ENCODE measurements at places on chromosomes 5 and 9.

DNA sequence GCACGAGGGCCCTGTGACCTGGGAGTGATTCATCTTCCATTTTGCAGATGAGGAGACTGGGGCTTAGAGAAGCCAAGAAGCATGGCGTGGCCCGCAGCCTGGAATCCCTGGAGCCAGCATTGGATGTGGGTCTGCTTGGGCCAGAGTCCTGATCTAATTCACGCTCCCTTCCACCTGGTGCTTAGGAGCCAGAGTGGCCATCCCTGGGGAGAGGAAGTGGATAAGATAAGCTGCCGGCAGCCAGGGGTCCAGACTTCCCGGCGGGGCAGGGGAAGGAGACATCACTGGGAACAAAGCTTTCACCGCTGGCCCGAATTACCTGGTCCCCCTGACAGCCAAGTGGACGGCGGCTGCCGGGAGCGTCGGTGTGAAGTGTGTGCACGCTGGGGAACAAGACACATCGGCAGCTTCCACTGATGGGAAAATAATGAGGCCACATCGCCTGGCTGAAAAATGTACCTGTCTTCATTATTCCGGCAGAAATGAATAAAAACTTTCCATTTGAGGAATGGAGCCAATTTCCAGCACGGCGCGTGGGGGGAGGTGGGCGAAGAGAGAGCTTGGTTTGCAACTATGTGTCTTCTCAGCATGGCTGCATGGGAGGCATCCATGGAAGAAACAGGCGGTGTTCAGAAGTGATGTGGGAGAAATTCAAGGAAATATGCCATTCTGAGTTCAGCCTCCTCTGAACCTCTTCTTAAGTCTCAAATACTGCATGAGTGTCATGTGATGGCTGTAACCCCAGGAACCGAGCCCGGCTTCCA is 78.5 kb downstream of the OLFM1 start:
- DNase-seq = no peak

DNA sequence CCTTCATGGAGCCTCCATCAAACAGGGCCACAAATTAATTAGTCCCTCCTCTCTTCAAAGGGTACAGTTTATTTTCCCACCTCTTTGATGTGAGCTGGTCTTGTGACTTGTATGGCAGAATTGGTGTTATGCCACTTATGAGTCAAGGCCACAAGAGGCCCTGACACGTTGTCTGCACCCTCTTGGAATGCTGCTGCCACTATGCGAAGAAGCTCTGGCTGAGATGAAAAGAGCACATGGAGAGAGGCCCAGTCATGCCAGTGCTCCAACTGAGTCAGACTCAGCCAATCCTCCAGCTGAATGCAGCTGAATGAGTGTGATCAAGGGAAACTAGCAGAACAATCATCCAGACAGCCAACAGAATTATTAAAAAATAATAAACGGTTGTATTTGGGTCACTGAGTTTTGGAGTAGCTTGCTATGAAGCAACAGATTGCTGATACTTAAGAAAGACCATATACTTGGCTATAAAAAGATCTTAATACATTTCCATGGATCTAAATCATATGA is 128.3 kb downstream of the MARCHF11 start:
- no peak for DNase-seq

GRCh38 chr5:177994561-177995190 is 1.4 kb downstream of the PROP1 start:
- no peak for DNase-seq

- DNase-seq = no peak
Observed at GRCh38 chr5:81860778-81861177, 109.9 kb upstream of the SSBP2 start.

- peak; percentile 75 for DNase-seq
Observed at GRCh38 chr5:5886812-5887486, 464.5 kb downstream of the ICE1 start.

- DNase-seq = no peak
Observed at GRCh38 chr9:34272101-34272541, 56.9 kb downstream of the KIF24 start.

GRCh38 chr9:85522459-85523092 is 219.2 kb downstream of the AGTPBP1 start:
- peak; percentile 23 for DNase-seq

- no peak for DNase-seq
Observed at GRCh38 chr9:103731541-103731940, 362.6 kb upstream of the SMC2 start.

DNA sequence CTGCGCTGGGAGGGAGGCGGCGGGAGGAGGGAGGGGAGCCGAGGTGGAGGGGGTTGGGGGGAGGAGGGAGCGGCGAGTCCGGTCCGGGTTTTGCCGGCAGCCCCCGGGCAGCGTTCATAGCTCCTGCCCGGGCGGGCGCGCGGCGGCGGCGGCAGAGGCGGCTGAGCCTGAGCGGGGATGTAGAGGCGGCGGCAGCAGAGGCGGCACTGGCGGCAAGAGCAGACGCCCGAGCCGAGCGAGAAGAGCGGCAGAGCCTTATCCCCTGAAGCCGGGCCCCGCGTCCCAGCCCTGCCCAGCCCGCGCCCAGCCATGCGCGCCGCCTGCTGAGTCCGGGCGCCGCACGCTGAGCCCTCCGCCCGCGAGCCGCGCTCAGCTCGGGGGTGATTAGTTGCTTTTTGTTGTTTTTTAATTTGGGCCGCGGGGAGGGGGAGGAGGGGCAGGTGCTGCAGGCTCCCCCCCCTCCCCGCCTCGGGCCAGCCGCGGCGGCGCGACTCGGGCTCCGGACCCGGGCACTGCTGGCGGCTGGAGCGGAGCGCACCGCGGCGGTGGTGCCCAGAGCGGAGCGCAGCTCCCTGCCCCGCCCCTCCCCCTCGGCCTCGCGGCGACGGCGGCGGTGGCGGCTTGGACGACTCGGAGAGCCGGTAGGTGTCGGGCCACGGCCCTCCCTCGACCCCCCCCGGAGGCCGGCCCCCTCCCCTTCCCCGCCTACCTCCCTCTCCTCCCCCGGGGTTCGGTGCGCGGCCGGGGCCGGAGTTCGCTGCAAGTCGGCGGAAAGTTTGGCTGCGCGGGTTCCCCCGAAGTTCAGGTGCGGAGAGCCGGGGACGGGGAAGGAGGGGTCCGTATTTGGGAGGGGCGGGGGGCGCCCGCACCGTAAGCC is at the start of gene CXXC5:
TSS of gene CXXC5 (plus strand) at position 145 of the 877 bp plus-strand sequence. CDS start 32,175 bp downstream, outside the sequence.
- DNase-seq = peak; percentile 92

- DNase-seq = no peak
Observed at GRCh38 chr9:22449719-22450118, 3.1 kb downstream of the DMRTA1 start.

GRCh38 chr9:137975936-137976565 is 98.5 kb downstream of the CACNA1B start:
- no peak for DNase-seq

GRCh38 chr5:38134810-38135209 is 123.5 kb upstream of the EGFLAM start:
- DNase-seq = no peak

DNA sequence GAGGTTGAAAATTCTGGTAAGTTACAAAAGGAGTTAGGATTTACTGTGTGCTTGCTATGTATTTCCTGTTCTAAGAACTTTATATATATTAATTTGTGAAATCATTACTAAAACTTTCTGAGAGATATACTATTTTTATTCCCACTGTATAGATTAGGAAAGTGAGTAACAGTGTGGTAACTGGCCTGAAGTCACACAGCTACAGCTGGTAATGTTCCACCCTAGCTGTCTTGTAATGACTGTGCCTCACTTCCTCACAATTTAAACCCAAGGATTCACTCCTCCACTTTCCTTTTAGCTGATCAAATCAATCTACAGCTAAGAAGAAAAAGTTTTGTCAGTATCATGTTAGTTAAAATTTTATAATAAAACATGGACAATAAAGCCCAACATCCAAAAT is 278.8 kb downstream of the GAS1 start:
- DNase-seq = no peak

- no peak for DNase-seq
Observed at GRCh38 chr9:127143920-127144465, 21.6 kb upstream of the ANGPTL2 start.

- DNase-seq = no peak
Observed at GRCh38 chr9:4640027-4640426, 22.1 kb upstream of the PLPP6 start.

- DNase-seq = no peak
Observed at GRCh38 chr5:74938250-74938933, 72.2 kb upstream of the FAM169A start.

GRCh38 chr5:119321569-119322311 is 34.1 kb upstream of the TNFAIP8 start:
- no peak for DNase-seq

- peak; percentile 75 for DNase-seq
Observed at GRCh38 chr9:131739959-131740648, at the start of gene RAPGEF1. Gene RAPGEF1, minus strand, starts transcription at chr9:131740076. Its CDS starts 246 bp downstream, at chr9:131739830.

DNA sequence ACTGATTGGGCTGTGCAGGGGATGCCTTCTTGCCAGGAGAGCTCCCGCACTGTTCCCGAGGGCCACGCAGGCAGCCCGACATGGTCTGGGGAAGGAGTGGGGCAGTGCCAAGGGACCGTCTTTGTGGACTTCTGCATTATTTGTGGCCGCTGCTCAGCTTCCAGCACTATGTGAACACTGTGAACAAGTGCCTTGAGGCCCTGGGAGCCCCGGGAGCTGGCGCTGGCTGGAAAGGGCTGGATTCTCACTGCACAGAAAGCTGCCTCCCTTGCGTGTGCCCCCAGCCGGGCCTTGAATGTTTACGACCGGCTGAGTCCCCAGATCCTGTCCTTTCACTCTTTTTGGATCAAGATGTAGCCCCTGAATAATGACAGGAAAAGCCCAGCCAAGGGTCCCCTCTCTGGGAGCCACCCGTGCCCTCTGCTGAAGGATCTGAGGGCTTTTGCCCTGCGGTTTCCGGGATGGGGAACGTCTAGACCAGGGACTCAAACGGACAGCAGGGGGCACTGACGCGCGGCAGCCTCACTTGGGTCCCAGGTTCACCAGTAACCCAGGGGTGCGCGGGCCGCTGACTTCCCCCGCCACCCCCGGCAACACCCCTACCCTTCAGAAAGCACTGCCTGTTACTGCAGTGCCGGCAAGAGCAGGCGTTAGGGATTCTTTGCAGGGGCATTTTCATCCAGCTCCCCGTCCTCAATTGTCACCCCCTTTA is 98.9 kb upstream of the FCN2 start:
- DNase-seq = no peak

- DNase-seq = no peak
Observed at GRCh38 chr5:158967541-158967940, 132.2 kb downstream of the EBF1 start.

DNA sequence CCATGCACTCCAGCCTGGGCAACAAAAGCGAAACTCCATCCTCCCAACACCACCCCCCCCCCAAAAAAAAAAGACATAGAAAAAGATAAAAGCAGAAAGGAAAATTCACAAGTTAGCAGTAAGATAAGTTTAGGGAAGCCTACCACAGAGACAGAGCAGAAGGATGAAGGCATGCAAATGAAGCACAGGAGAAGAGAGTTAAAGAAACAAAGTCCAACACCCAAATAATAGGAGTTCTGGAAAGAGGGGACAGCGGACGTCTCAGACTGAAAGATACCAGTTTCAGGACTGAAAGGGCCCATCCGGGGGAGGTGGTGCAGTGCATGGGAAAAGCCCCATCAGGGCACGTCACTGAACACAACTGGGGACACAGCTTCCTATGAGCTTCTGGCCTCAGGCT is 54.3 kb downstream of the OTULIN start:
- no peak for DNase-seq

Data from GM12892 (cell line).